Activated CD8-positive, alpha-beta memory T cell treated with anti-CD3 and anti-CD28 coated beads, Interleukin-2, amount 50 U/mL, for 4 hours (primary cell): ENCODE measurements at places on chromosomes 2 and 18.
A peak's percentile ranks its signal among the peaks of the same experiment; 100 is the strongest.

GRCh38 chr2:19731037-19731436 lies 170.7 kb downstream of the TTC32 start:
- DNase-seq = no peak

GRCh38 chr2:179764710-179765109 lies 96.7 kb downstream of the ZNF385B start:
- no peak for DNase-seq

GRCh38 chr2:5176764-5177163 lies 515.4 kb upstream of the SOX11 start:
- no peak for DNase-seq

GRCh38 chr2:240991378-240992263 lies 6.8 kb upstream of the SNED1 start:
- peak; percentile 10 for DNase-seq

DNA sequence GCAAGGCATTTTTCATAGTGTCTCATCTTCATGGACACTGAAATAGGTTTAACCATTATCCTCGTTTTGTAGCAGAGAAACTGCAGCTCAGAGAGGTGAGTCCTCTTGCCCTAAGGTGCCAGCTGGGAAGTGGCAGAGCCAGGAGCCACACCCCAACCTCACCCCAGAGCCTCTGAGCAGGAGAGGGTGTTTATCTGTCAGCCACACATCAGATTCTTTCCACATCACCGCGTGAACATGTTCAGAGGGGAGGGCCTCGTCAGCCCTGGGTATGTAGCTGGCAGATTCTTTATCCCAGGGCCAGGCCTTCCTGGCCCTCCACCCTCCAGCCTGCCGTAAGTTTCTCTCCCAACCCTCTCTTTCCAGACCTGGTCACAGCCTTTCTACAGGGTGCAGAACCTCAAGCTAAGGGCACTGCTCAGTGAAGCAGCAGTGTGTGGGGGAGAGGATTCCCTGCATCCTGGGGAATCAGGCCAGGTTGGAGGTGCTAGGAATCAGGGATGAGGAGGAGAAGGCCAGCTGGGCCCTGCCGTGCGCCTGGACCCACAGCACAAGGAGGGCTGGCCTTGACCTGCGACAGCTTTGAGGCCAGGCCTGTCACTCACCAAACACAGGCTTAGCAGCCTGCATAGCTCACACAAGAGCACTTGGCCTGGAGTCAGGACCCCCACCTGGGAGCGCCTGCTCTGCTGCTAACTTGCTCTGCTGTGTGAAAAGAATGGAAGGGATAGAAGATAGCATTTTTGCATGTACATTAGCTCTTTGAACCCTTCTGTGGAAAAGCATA lies 111.3 kb upstream of the MCFD2 start:
- no peak for DNase-seq

- no peak for DNase-seq
Measured at GRCh38 chr2:236678307-236678975, 108.8 kb downstream of the ACKR3 start.

DNA sequence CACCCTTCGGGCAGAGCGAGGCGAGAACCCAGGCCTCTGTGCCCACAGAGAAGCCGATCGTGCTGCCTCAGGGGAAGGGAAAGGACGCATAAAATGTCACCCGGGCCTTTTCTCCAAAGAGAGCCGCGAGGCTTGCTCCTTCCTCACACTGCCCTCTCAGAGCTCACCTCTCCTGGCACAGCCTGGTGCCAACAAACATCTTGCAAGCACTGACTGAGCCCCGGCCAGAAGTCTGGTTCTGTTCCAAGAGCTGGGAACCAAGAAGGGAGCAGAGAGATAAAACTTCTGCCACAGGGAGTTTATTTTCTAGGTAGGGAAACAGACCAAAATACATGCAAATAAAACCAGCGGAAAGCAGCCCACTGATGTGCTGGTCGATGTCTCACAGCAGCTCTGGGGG lies 13.6 kb upstream of the ADI1 start:
- DNase-seq = no peak

GRCh38 chr2:182606728-182607681 lies 109.1 kb upstream of the DNAJC10 start:
- DNase-seq = no peak

DNA sequence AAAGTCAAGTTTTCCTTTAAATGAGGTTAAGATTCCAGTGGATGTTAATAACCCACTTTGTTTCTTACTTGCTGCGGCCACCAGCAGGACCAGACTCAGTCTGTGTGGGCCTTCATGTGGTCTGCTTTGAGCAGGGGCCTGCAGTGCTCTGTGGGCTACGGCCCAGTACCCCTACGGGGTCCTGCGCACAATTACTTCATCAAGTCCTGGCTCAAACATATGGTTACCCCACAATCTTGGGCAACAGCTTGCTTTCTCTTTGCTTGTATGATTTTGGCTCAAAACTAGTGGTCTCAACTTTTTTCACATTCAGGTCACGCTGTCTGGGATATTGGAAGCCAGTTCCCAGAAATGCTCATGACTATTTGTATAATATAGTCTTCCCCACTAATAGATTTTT lies 64.2 kb downstream of the PTPN2 start:
- no peak for DNase-seq
